ENCODE measurements at places on chromosomes 1 and 21. TPM values are rescaled to one million over a fixed set of nuclear protein-coding genes. Genes with fewer than 3 reads are reported as not detected.

DNA sequence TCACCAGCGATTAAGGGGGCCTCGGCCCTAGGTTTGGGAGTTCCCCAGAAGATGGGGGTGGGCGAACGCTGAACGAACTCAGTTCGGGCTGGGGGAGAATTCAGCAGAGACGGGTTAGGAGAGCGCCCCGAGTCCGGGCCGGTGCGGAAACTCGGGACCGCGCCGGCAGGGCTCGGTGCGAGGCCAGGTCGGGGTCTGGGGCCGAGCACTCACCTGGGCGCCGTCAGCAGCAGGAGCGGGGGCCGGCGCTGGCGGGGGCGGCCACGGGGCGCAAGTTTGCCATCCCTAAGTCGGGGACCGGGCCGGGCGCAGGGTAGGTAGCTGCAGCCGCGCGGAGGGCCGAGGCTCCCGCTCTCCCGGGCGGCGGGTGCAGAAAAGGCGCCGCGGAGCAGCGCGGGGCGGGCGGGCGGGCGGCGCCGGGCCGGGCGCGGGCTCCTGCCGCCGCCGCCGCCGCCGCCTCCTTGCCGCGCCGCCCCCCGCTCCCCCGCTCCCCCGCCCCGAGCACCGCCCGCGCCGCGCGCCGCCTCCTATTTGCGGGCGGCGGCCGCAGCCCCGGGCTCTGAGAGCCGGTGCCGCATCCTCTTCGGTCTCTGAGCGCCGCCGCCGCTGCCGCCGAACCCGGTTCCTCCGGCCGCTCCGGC lies 349 bp downstream of the ADGRB2 start:
- DNase-seq: no peak

- no peak for DNase-seq
Observed at GRCh38 chr21:35111321-35111930, 62.3 kb upstream of the RUNX1 start.

DNA sequence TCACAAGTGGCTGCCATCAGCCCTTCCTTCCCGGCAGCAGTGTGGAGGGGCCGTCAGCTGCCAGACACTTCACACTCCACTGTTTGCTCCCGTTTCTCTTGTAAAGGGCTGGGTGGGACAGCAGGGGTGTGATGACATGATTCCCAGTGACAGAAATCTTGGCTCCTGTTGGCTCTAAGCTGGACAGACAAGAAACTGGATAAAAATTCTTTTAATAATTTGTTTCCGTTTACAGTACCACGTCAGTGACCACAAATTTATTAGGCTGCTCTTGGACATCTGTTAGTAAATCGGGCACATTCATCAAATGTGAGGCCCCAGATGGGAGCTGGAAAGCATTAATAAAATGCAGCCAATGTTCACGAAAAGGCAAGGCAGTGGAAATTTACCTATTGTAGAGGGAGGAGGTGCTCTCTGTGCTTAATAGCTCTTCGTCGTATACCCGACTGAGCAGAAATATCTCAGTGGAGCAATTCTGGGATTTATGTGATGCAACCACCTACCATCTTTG lies 353.7 kb upstream of the GREM2 start:
- no peak for DNase-seq

- DNase-seq: no peak
Observed at GRCh38 chr1:20058531-20058930, 11.5 kb upstream of the PLA2G5 start.

GRCh38 chr1:155005076-155006011 lies 2.7 kb downstream of the ZBTB7B start:
- peak; percentile 53 for DNase-seq

DNA sequence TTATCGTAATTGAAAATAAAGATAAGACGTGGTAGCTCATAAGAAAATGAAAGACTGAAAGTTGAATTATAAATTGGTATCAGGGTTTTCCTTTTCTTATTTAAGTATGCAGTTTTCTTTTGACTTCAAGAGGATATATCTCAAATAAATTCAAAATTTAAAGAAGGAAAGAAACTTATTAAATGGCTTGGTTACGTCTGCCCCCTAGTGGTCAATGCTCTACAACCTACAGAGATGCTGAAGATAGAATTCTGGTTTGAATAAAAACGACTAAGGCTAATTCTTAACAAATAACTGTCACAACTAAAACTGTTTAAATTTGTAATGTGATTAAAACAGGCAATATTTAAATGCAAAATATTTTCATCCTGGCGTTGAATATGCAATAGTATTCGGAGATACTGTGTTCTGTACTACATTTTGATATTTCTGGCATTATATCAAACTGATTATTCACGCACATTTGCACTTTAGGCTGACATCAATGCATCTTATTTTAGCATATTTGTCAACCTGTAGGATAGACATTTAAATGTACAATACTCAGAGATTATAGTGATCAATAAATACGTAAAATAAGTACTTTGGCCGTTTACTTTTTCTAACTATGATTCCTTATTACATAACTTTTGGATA lies 26.8 kb downstream of the IFI44 start:
- peak; percentile 56 for DNase-seq

Gene USH2A
- 0.02 TPM for total RNA-seq

Gene S100A4
- total RNA-seq: 238 TPM

Gene ATP13A2
- 30.9 TPM for total RNA-seq
